Activated T-helper 2 cell treated with anti-CD3 and anti-CD28 coated beads, Interferon-gamma antibody, Interleukin-2, Interleukin-4, amounts not matched to agents 10 μg/mL and 5 μg/mL and 100 μg/mL, durations not matched to agents 14 hours and 24 hours and 36 hours (primary cell): ENCODE measurements at places on chromosomes 12 and 14.

DNA sequence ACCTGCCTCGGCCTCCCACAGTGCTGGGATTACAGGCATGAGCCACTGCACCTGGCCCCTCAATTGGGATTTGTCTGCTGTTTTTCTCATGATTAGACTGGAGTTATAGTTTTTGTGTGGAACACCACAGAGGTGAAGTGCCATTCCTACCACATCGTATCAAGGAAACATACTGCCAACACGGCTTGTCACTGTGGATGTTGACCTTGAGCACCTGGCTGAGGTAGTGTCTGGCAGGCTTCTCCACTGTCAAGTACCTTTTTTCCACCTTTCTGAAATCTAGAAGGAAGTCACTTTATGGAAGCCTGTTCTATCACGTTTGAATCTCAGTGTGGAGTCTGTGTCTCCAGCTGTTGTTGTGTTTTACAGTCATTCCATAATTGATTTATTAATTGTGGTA lies 21.4 kb upstream of the SEL1L start:
- no peak for DNase-seq

- no peak for DNase-seq
These were observed 612 bp upstream of the RBM23 start for GRCh38 chr14:22919601-22919921.

DNA sequence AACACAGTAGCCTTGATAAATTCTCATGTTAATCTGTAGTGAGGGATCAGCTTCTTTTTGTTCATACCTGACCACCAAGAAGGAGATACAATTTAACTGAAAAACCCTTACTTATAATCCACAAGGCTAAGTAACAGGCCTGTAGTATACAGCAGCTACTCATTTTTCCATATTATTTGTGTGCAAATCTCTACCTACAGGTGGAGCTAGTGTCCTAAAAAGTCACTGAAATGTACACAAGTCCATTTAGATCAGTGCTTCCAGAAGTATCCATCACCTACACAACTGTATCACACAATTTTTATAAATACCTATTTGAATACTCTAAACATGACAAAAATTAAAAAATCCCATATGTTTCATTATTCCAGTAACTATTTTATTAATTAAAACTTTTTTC lies 173.2 kb downstream of the SLC35F4 start:
- no peak for DNase-seq

- DNase-seq: no peak
These were observed 3.9 kb downstream of the RABGGTA start for GRCh38 chr14:24267516-24267915.

DNA sequence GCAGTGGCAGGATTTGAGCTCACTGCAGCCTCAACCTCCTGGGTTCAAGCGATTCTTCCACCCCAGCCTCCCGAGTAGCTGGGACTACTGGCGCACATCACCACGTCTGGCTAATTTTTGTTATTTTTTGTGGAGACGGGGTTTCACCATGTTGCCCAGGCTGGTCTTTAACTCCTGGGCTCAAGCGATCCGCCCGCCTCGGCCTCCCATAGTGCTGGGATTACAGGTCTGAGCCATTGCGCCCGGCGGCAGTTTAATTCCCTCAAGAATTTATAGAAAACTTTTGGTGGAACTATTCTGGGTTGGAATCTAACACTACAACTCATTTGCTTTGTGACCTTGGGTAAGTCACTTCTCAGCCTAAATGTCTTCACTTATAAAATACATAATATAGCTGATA lies 1.8 kb upstream of the SP1 start:
- no peak for DNase-seq

DNA sequence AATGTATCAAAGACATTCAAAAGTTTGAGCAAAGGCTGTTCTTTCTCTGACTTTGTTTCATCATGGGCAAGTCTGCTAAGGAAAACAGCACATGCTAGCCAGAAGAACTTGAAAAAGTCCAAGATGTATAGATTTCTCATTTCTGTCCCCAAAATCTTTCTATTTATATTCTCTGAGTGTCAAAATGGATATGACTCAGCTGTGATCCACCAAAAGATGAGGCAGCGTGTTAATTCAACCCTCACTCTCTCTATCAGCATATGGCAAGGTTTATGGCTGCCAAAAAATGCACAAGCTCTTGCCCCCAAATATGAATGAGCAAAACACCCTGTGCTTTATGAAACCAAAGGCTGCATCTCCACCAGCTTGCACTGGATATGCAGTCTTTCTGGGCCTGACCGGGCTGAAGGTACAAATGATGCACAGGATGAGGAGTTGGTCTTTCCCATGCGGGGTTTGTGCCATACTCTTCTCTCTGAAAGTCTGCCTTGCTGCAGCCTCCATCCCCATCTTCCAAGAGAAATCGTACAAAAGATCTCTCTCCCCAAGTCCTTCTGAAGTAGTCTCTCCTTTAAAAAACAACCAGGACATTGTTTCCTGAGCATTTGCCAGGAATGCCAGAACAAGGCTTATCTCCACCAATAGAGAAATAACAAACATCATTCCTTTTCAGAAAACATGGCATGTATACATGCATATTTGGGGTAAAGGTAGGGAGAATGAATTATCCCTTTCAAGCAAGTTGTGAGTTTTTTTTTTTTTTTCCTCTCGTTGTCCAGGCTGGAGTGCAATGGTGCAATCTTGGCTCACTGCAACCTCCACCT lies 203.4 kb downstream of the TMX1 start:
- no peak for DNase-seq

- DNase-seq: no peak
These were observed 112.8 kb upstream of the IGF1 start for GRCh38 chr12:102593134-102593533.

- DNase-seq: no peak
These were observed 821 bp downstream of the TMEM106C start for GRCh38 chr12:47964106-47964728.

DNA sequence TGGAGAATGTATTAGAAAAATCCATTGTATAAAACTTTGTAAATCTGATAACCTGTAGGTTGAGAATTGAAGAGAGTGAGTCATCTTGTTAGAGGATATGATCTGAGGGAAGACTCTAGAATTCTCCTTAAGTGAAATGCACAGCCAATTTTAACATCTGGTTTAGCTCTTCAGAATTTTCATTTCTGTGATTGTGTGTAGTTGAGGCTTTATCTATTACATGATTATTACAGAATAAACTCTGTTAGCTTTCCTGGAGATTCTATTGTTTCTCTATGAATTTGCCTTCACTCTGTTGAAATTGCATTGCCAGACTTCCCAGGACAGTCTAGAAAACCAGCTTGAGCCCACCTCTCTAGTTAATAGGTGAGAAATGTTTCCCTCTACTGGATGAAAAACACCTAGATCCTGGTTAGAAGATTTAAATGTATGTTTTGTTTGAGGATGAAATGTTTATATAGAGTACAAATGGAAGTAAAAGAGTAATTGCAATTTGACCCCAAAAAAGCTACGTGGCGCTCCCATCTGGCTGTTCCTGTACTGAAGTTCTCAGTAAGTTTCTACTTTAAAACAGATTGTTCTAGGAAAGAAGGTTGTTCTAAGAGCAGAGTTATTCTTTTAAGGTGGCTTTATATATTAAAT lies 2.9 kb downstream of the NUDT4 start:
- no peak for DNase-seq

- no peak for DNase-seq
These were observed 13.9 kb downstream of the ESRRB start for GRCh38 chr14:76389841-76390240.

DNA sequence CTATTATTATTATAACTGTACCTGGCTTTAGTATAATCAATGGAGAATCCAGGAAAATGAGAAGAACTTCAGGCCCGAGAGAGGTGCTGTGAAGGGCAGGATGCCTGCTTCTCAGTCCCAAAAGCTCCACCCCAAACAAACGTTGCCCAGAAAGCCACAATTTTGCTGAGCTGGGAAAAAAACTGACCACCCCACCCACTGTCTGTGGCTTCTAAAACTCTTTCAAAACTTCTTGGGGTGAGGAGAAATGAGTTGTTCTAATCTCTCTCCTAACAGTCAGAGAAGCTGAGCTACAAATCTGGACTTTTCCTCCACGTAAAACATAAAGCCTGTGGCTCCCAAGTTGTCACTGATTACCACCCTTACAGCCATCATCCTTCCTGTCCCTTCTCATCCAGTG lies 13.4 kb downstream of the VDR start:
- peak; percentile 17 for DNase-seq

DNA sequence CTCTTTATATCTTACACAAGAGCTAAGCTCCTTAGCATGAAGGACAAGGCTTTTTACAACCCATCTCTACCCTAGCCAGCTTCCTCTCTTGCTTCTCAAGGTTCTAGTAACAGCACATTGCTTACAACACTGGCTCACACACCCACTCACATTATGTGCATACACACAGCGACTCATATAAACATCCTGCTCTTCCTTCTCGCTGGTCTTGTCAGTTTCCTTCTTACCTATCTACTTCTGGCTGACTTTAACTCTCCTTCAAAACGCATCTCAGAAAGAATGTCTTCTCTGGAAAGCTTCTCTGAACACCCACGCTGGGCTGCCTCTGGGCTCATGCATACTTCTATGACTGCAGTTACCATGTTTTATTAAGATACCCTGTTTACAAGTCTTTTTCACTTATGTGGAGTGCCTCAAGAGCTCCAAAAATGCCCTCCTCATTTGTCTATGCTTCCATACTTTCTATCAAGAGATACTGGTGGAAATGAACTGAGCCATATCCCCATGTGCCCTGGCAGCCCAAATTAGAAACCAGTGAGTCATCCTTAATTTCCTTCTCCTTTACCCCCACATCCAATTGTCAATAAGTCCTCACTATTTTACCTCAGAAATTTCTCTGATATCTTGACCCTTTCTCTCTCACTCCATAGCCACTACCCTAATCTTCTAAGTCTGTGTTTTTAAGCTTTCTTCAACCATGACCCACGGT lies 126.9 kb upstream of the KRAS start:
- peak; percentile 35 for DNase-seq

DNA sequence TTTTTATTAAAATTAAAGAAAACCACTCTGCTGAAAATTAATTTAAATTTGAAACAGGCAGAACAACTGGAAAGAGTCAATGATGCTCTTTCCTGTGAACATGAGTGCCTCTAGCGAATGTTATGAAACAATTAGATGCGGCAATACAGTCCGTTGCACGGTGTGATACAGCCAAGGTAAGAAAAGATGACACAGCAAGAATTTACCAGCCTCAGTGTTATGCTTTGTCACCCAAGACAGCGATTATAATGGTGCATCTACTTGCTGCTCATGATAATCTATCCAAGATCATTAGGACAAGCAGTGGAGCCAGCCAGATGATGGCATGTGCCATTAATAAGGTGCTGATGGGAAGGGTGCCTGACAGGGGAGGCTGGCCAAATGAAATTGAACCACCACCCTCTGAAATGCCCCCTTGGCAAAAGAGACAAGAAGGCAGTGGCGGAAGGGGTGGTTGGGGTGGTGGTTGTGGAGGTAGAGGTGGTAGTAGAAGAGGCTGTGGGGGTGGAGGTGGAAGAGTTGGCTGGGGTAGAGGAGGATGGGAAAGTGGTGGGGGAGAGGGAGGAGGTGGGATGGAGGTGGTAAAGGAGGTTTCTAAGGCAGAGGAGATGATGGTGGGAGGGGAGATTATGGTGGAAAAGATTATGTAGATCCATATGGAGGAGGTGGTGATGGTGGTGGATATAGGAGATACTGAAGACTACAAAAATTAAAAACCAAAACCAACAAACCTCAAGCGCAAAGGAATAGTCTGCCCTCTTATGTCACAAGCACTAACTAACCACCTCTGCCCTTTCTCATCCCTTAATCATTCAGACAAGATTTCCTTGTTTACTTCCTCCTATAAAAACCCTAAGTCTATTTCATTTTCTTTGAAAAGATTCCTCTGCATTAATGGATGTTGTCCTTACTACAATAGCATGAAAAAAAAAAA lies 4.0 kb upstream of the RESF1 start:
- DNase-seq: no peak

- DNase-seq: no peak
These were observed 99.0 kb upstream of the SSTR1 start for GRCh38 chr14:38108681-38109080.

DNA sequence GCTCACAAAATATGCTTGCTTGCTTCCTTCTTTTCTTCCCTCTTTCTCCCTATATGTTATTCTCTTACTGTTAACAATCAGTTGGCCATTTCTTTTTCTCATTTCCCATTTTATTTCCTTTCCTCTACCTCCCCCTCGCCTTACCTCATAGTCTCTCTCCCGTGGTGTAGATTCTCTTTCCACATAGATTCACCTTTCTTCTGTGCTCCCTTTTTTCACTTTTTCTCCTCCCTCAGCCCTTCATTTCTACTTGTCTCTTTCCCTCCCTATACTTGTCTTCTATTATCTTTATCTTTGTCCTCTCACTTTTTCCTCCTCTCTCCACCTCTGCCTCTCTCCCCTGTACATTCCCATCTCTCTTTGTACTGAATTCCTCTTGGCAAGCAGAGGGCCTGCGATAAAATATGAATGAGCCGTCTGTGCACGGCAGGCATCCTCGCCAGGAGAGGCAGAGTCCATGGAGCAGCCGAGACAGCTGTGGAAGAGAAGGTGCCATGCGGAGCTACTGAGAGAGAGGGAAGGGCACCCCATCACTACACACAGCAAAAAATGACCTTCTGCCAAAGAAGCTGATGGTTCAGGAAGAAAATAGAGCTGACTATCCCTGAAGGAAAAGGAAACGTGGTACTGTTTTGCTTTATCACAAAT lies 12.1 kb downstream of the C14orf93 start:
- DNase-seq: no peak

GRCh38 chr12:115146453-115146852 lies 462.5 kb upstream of the TBX3 start:
- DNase-seq: no peak

- DNase-seq: no peak
These were observed 101.6 kb upstream of the KRAS start for GRCh38 chr12:25352083-25352918.

GRCh38 chr14:32813401-32813800 lies 125.3 kb upstream of the NPAS3 start:
- DNase-seq: no peak

- DNase-seq: no peak
These were observed 1.0 kb upstream of the BTG1 start for GRCh38 chr12:92146497-92147224.

DNA sequence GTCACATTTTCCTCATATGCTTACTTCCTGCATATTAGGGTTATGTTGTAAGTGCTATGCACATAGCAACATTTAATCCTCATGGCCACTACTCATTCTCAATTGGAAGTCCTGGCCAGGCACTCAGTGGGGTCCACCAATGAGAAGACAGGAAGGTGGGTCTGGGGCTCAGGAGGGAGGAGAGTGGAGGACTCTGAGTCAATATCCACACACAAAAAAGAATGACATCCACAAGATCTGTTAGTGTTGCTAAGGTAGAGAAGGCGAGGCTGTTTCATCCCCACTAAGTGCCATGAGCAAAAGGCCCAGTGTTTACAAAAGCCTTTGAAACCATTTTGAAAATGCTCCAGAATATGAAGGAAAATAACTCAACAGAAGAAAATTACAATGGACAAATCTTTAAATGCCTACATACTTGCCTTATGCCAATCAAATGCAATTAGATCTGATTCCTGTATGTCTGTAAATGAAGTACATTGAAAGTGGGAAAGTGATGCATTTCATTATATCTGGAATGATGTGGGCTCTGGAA lies 53.9 kb downstream of the EID3 start:
- DNase-seq: no peak
